ENCODE measurements at places on chromosomes 12 and 14.

GRCh38 chr14:77620222-77620870 lies 3.9 kb upstream of the SPTLC2 start:
- no peak for DNase-seq

- no peak for DNase-seq
Observed at GRCh38 chr12:72025524-72025923, 86.9 kb downstream of the TPH2 start.

DNA sequence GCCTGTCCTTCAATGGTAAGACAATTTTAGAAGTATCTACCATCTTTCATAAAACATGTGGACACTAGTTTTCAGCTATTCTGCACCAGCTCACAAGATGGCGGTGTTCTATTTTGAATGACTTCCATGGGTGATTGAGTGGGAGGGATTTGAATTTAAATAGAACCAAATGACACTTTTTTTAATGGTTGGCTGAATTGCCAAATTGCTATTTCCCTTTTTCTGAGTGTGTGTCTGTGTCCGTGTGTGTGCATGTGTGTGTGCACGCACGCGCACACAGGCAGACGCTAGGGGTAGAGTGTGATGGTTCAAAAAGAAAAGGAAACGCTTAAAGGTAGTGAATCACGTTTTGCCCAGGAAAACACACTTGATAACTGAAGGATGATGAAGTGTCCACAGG lies 362.6 kb downstream of the DAD1 start:
- no peak for DNase-seq

- DNase-seq = no peak
Observed at GRCh38 chr12:78157199-78157598, 326.5 kb downstream of the NAV3 start.

DNA sequence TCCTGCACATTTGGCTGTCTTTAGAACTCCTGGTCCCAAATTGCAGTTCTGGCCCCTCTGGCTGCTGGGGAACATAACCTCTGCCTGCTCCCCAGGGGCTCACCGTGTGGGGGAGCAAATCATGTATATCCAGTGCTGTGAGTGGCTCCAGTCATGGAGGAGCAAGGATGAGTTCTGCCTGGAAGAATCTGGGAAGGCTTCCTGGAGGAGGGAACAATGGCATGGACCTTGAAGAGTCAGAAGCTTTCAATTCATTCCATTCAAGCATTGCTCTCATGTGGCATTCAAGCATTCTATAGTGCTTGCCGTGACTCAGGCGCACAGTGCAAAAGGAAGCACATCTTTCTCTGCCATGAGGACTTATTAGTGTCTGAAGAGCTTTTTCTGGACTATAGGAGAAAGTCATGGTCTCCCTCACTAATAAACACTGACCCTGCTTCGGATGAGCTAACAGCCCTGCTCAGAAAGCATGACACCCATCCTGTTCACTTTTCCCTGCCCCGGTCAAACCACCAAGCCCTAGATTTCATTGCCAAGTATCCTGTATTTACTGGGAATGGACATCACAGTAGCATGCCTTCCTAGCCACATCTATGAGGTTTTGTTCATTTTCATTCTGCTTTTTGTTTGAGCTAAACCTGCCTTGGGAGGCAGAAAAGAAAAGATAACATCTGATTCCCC lies 3.5 kb downstream of the IFI27 start:
- DNase-seq = no peak
